ENCODE measurements at places on chromosomes 5 and 9.

GRCh38 chr9:120890320-120891244 is 13.6 kb upstream of the PHF19 start:
- peaks cover 87% of the 10 kb centered on the region for H3K4me1 ChIP-seq
- peak; percentile 44 for DNase-seq
- peaks cover 17% of the 10 kb centered on the region for H3K36me3 ChIP-seq
- H3K27me3 ChIP-seq: no peaks in the 10 kb centered on the region
- peak overlapping the region; percentile 100 for H3K27ac ChIP-seq

- no peak for DNase-seq
- H3K27me3 ChIP-seq: no peaks in the 10 kb centered on the region
- no peaks in the 10 kb centered on the region for H3K36me3 ChIP-seq
- H3K27ac ChIP-seq: no peak overlapping the region
- no peak overlapping the region for H3K4me3 ChIP-seq
These were observed 45.5 kb downstream of the RXRA start for GRCh38 chr9:134371731-134372130.

GRCh38 chr5:19261879-19262278 is 726.1 kb downstream of the CDH18 start:
- H3K27ac ChIP-seq: no peak overlapping the region
- H3K4me3 ChIP-seq: no peak overlapping the region
- no peaks in the 10 kb centered on the region for H3K36me3 ChIP-seq
- no peaks in the 10 kb centered on the region for H3K27me3 ChIP-seq
- no peak for DNase-seq

- H3K27ac ChIP-seq: no peak overlapping the region
- H3K4me3 ChIP-seq: no peak overlapping the region
- H3K36me3 ChIP-seq: no peaks in the 10 kb centered on the region
These were observed 137.4 kb downstream of the LPAR1 start for GRCh38 chr9:110900917-110901316.

DNA sequence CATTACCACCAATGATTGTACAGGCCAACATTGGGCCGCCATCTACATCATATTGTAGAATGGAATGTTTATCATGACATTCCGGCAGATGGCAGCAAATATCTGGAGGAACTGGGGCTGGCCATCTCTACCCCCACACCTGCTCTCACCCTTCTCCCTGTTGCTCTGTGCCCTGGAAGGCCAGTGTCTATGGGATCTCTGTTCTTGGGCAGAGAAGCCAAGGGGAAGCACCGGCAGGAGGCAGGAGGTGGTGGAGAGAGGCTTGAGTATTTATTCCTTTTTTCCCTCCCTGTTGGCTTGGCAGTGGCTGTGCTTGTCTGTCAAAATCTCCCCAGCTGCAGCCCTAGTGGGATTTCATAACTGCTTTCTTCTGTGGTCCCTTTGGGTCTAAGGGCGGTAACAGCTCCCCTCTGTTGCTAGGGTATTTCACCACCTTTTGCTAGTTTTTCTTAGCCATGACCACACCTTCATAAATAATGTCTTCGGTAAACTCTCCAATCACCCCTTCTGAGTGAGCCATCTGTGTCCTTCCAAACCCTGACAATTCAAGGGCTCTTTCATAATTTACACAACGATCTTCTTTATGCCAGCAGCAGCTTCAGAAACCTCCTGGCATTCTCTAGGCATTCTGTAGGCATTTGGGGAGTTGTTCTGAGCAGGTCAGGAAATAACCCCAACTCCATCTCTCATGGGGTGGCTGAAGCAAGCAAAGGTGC is 225.8 kb downstream of the MELK start:
- no peaks in the 10 kb centered on the region for H3K4me1 ChIP-seq
- no peak overlapping the region for H3K27ac ChIP-seq
- H3K4me3 ChIP-seq: no peak overlapping the region
- H3K27me3 ChIP-seq: peaks cover 14% of the 10 kb centered on the region
- DNase-seq: no peak

- no peaks in the 10 kb centered on the region for H3K27me3 ChIP-seq
- no peak overlapping the region for H3K27ac ChIP-seq
- peaks cover 63% of the 10 kb centered on the region for H3K36me3 ChIP-seq
- H3K4me1 ChIP-seq: peaks cover 10% of the 10 kb centered on the region
- no peak overlapping the region for H3K4me3 ChIP-seq
These were observed 27.3 kb downstream of the ETF1 start for GRCh38 chr5:138515556-138516245.

GRCh38 chr5:149128023-149128875 is 13.0 kb upstream of the ABLIM3 start:
- no peak overlapping the region for H3K27ac ChIP-seq
- peaks cover 12% of the 10 kb centered on the region for H3K27me3 ChIP-seq
- H3K4me1 ChIP-seq: no peaks in the 10 kb centered on the region
- DNase-seq: peak; percentile 25
- H3K36me3 ChIP-seq: no peaks in the 10 kb centered on the region

- no peak overlapping the region for H3K4me3 ChIP-seq
- H3K4me1 ChIP-seq: no peaks in the 10 kb centered on the region
- DNase-seq: no peak
- H3K27ac ChIP-seq: no peak overlapping the region
- H3K36me3 ChIP-seq: no peaks in the 10 kb centered on the region
- peaks cover 10% of the 10 kb centered on the region for H3K27me3 ChIP-seq
These were observed 162.2 kb downstream of the OXCT1 start for GRCh38 chr5:41707853-41708603.

DNA sequence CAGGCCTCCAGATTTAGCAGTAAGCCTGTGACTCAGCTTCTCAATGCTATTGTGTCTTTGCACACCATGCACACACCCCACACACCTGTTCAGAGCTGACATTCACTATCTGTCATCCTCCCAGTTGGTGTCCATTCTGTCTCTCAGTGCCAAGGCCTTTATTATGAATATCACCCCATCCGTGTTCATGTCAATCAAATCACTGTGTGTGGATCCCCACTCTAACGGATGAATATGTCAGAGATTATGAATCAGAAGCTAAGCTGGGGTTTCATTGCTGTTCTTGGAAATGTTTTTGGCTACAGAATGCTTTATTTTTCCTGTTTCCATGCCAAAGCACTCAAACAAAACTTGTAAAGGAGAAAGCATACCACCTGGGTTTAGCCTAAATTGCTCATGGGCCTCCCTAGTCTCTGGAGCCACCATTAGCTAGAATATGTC is 9.4 kb upstream of the MAMDC2 start:
- DNase-seq: no peak
- H3K4me3 ChIP-seq: no peak overlapping the region
- H3K27me3 ChIP-seq: peaks cover 6% of the 10 kb centered on the region
- no peak overlapping the region for H3K27ac ChIP-seq

GRCh38 chr5:181081989-181082388 is 41.9 kb downstream of the BTNL9 start:
- no peak overlapping the region for H3K4me3 ChIP-seq
- DNase-seq: no peak
- no peaks in the 10 kb centered on the region for H3K36me3 ChIP-seq
- H3K4me1 ChIP-seq: no peaks in the 10 kb centered on the region
- H3K27me3 ChIP-seq: peaks cover 38% of the 10 kb centered on the region
- H3K27ac ChIP-seq: no peak overlapping the region

DNA sequence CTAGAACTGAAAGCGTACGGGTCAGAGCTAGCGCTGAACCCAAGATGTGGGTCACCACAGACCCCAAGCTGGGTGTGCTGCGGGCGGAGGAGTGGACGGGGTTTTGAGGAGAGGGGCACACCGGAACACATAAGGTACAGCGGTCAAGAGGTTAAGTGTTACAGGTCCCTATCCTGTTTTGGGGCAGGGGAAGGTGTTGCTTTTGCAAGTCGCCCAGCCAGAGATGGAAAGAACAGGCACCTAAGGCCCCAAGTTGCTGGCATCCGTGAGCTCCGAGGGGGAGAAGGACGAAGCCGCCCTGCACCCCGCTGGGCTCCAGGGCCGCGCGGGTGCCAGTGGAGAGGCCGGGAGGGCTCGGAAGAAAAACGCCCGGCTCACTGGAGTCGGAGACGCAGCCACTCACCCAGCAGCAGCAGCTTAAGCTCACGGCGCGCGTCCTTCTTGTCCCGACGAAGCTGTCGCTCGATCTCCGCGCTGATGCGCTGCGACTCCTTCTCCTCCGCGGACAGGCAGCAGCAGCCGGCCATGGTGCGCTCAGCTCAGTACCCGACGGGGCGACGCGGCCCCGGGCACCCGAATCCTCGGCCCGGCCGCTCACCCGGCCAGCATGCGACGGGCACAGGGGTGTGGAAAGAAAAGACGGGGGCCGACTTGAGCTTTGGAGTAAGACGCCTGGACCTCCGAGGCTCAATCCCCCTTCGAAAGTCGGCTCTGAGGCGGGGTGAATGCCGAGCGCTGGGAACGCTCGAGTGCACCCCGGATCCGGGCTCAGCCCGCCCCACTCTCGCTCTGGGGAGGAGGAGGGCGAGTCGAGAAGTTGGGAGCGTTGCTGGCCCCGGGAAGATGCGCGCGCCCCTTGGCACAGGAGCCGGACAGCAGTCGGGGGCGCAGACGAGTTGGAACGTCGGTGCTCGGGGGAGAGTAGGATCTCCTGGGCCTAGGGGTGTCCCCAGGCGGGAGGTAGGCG is 572 bp downstream of the GNA14 start:
- peak overlapping the region; percentile 65 for H3K4me3 ChIP-seq
- H3K27ac ChIP-seq: no peak overlapping the region
- peaks cover 11% of the 10 kb centered on the region for H3K4me1 ChIP-seq

GRCh38 chr9:21611891-21612290 is 129.8 kb upstream of the IFNE start:
- H3K4me1 ChIP-seq: peaks cover 61% of the 10 kb centered on the region
- H3K27ac ChIP-seq: no peak overlapping the region
- H3K36me3 ChIP-seq: no peaks in the 10 kb centered on the region
- H3K27me3 ChIP-seq: no peaks in the 10 kb centered on the region
- H3K4me3 ChIP-seq: no peak overlapping the region
- DNase-seq: peak; percentile 57

GRCh38 chr9:34475097-34475496 is 16.5 kb downstream of the DNAI1 start:
- no peaks in the 10 kb centered on the region for H3K4me1 ChIP-seq
- H3K4me3 ChIP-seq: no peak overlapping the region
- peaks cover 10% of the 10 kb centered on the region for H3K27me3 ChIP-seq
- DNase-seq: no peak
- H3K27ac ChIP-seq: no peak overlapping the region

DNA sequence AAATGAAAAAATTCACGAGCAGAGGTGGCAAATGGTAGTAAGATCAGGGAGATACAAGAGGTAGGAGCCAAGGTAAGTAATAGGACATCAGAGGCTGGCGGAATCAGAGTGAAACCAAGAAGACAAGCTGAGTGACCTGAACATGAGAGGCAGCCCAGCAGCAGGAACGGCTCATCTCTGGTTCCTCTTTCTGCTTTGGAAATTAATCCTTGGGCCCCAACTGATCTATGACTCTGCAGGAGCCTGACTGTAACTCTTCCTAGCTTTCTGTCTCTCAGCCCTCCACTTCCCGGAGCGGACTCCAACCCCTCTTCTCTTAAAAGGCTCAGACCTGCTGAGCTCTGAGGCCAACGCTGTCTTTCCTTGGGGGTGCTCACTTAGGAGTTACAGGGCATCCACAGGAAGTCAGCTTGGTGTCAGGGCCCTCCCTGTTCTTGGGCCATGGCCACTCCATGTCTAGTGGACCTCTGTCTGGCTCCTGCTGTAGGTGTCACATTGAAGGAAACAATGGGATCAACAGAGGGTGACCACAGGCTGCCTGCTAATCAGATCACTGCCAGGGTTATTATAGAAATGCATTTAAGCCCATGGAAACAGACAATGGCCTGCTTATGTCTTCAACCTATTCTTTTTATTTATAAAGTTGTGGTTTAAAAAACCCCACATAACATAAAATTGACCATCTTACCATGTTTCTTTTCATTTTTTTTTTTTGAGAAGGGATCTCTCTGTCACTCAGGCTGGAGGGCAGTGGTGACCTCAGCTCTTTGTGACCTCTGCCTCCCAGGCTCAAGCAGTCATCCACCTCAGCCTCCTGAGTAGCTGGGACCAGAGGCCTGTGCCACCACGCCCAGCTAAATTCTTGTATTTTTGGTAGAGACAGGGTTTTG is 22.5 kb upstream of the SHB start:
- H3K4me3 ChIP-seq: no peak overlapping the region
- no peaks in the 10 kb centered on the region for H3K27me3 ChIP-seq
- no peak for DNase-seq
- no peaks in the 10 kb centered on the region for H3K4me1 ChIP-seq
- no peak overlapping the region for H3K27ac ChIP-seq

DNA sequence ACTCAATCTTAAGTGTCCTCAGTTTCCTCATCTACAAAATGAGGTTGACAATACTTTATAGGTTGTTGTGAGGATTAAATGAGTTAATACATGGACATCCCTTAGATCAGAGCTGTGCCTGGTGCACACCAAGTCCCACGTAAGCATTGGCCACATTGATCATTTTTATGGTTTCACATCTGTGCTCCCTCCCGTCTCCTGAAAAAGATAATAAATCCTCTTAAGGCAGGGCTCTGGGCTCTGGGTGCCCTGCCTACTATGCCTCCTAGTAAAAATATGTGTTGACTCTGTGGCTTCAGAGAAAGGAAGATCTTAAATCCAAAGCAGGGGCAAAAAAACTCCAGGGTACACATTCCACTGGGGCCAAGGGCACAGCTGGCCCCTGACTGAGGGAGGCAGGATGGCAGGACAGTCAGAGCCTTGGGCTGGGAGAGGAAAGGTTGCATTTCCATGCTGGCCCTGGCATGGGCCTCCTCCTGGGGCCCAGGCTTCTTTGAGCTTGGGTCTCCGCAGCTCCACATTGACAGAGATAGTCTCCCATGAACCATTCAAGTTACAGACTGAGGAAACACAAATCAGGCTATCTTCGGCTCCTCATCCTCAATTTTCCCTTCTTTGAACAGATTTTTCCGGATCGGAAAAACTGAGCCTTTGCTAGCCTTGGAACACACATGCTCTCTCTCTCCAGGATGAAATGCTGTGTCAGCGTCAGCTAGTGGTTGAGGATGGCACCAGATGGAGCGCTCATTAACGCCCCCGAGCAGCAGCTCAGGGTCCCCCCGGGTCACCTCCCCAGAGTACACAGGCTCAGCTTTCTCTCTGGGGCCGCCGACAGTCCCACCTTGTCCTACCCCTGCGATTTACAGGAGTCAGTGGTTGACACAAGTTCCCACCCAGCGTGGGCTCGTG is 22.4 kb upstream of the KIF12 start:
- no peak overlapping the region for H3K4me3 ChIP-seq
- no peaks in the 10 kb centered on the region for H3K36me3 ChIP-seq
- no peaks in the 10 kb centered on the region for H3K4me1 ChIP-seq
- peaks cover 22% of the 10 kb centered on the region for H3K27me3 ChIP-seq
- no peak for DNase-seq

DNA sequence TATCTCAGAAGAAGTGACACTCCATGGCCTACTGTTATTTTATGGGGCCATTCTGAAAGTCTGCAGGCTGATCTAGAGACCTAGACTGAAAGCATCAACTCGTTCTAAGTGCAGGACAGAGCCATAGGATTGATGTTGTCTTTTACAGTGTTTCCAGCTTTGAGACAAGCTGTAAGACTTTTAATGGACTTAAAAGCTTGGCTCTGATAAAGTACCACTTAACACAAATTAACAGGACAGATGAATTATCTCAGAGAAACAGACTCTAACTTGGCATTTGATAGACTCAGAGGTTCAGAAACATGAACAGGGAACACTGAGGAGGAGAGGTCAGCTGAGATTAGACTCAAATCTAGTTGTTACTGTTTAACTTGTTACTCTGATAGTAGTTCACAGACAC is 203.2 kb downstream of the TLR4 start:
- DNase-seq: no peak
- peaks cover 8% of the 10 kb centered on the region for H3K36me3 ChIP-seq
- no peak overlapping the region for H3K4me3 ChIP-seq
- H3K27ac ChIP-seq: no peak overlapping the region

Measured in activated CD4-positive, alpha-beta T cell treated with anti-CD3 and anti-CD28 coated beads for 36 hours (primary cell).